Activated T-helper 9 cell treated with anti-CD3 and anti-CD28 coated beads, Interleukin-2, amount 50 U/mL, for 16 hours (primary cell): ENCODE measurements at places on chromosomes 4 and X.
A peak's percentile ranks its signal among the peaks of the same experiment; 100 is the strongest.

DNA sequence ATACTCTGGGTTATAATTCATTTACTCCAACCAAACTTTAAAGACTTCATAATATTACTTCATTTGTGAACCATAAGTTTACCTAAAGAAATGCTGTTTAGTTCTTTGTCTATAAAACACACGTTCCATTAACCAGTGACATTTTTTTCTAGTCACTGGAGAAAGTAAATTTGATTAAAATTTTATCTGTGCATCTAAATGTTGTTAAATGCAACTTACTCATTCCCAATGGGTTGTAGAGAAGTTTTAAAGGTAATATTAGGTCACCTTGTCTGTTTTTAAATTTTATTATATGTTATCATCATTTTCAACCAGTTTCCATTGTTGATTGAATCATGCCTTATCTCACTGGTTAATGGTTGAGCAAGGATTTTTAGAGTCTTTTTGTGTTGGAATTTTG is 401.4 kb downstream of the CCSER1 start:
- no peak for DNase-seq

GRCh38 chr4:4781936-4782707 is 77.3 kb upstream of the MSX1 start:
- no peak for DNase-seq

GRCh38 chrX:74467656-74468055 is 46.4 kb downstream of the SLC16A2 start:
- DNase-seq = no peak

- peak; percentile 20 for DNase-seq
Observed at GRCh38 chr4:158769175-158769921, 522 bp downstream of the FNIP2 start.

- no peak for DNase-seq
Observed at GRCh38 chrX:2423282-2423681, 77.5 kb downstream of the DHRSX start.

DNA sequence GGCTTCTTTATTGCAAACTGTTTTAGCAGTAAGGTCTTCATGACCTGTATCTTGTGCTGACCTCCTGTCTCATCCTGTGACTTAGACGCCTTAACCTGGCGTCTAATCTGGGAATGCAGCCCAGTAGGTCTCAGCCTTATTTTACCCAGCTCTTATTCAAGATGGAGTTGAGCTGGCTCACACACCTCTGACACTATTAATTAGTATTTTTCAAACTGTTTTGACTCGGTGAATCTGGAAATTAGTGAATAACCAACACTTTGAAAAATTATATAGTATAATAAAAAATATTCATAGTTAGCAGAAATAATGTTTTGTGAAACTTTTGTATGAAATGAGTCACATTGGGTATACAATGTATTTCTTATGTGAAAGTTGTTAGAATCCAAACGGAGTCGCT is 189.4 kb downstream of the PDGFRA start:
- no peak for DNase-seq

DNA sequence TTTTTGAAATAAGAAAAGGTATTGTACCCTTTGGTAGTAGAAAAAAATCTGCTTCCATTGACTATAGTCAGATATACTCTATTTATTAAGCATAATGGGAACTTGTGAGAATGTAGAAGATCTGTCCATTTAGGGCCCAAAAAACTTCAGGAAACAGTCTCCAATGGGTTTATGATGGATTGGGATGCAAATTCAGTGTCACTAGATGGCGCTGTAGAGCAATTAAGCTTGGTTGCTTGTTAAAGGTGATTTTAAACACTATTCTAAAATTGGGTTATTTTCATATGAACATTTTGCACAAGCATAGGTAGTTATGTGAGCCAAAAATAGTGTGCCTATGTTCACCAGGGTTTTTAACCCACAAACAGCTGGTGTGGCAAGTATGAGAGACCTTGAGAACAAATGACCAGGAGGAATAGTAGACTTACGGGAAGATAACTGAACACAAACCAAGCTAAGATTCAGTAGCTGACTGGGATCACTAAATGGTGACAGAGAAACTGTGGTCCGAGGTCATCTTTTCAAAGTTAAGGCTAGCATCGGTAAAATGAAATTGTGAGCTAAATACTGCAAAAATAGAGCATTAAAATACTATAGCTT is 80.3 kb upstream of the LSM6 start:
- DNase-seq = no peak

- DNase-seq = no peak
Observed at GRCh38 chr4:165516281-165516833, 137.5 kb downstream of the CPE start.

- DNase-seq = no peak
Observed at GRCh38 chr4:154559494-154560418, 3.1 kb upstream of the FGB start.

DNA sequence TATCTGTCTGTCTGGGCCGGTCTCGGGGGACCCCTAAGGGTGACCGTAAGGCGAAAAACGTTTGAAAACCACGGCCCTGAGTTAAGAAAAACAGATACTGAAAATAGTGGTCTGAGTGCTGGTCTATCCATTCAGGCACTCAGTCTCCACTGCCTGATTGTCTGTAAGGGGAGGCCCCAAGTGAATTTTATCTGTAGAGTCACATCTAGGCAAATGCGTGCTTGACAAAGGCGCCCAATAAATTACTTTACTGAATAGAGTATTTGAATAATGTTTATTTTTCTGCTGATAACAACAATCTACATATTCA is 465 bp downstream of the HNRNPH2 start:
- no peak for DNase-seq
